Stimulated activated CD8-positive, alpha-beta memory T cell treated with anti-CD3 and anti-CD28 coated beads, Interleukin-4, amount 100 ng/mL, for 48 hours (primary cell): ENCODE measurements at places on chromosomes 2 and 18.

DNA sequence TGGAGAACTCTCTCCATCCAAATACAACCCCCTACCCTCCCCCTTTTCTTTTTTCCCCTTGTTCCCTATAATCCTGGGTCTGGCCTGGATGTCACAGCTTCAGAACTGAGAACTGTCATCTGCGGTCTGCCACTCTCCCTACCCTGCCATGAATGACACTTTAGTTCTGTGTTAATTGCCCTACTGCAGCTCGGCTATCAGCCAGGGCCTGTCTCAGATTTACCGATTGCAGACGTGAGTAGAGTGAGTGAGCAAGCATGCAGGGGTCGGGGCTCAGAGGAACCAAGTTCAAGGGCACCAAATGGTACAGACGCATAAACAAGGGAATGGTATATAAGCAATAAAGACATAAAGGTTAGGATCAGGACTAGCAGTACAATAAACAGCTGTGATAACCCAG lies 967.8 kb downstream of the BCL11A start:
- no peak for DNase-seq

GRCh38 chr2:21395366-21395765 lies 271.6 kb downstream of the TDRD15 start:
- no peak for DNase-seq

GRCh38 chr2:1867141-1867540 lies 122.8 kb upstream of the PXDN start:
- DNase-seq, result no peak

DNA sequence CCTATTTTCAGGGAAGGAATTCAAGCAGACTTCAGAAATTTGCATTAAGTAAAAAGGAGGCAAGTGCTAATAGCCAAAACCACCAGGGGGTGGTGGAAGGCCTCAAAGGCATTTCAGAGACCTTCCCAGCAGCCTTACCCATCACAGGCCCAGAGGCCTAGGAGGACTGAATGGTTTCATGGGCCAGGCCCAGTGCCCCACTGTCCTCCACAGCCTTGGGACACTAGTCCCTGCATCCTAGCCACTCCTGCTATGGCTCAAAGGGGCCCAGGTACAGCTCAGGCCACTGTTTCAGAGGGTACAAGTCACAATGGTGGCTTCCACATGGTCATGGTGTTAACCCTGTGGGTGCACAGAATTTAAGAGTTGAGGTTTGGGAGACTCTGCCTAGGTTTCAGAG lies 58.6 kb upstream of the CHAC2 start:
- no peak for DNase-seq

- no peak for DNase-seq
Observed at GRCh38 chr2:32755666-32756065, 127.8 kb downstream of the TTC27 start.
